ENCODE measurements at places on chromosomes 4 and X.

GRCh38 chr4:51960486-51960885 lies 59.7 kb downstream of the LRRC66 start:
- DNase-seq = no peak

GRCh38 chr4:155999725-156000124 lies 46.1 kb upstream of the CTSO start:
- no peak for DNase-seq

DNA sequence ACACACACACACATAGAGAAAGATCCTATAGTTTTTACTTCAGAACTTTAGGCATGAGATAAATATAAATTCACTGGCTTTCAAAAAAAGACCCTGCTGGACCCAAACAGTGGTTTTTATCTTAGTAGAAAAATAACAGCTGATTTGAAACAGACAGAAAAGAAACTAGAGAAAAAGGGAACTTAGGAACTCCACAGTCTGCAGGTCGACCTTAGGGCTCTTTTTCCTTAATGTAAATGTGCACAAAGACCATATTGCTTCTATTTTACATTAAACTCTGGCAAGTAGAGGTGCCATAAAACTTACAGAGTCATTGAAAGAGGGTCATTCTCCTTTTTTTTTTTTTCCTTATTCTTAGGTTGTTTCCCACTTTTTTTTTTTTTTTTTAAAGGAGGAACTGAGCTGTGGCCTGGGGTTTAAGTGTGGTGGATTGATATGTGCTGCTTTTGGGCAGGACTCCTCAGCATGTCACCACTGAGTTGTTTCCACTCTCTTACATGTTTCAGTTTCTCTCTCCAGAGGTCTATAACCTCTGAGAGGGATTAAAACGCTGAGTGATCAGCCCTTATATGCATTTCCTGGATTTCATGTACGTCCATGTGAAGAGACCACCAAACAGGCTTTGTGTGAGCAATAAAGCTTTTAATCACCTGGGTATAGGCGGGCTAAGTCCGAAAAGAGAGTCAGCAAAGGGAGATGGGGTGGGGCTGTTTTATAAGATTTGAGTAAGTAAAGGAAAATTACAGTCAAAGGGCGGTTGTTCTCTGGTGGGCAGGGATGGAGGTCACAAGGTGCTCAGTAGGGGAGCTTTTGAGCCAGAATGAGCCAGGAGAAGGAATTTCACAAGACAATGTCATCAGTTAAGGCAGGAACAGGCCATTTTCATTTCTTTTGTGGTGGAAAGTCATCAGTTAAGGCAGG lies 70.8 kb upstream of the PACRGL start:
- DNase-seq = no peak

GRCh38 chr4:8228319-8229250 lies 29.5 kb downstream of the SH3TC1 start:
- DNase-seq = no peak

DNA sequence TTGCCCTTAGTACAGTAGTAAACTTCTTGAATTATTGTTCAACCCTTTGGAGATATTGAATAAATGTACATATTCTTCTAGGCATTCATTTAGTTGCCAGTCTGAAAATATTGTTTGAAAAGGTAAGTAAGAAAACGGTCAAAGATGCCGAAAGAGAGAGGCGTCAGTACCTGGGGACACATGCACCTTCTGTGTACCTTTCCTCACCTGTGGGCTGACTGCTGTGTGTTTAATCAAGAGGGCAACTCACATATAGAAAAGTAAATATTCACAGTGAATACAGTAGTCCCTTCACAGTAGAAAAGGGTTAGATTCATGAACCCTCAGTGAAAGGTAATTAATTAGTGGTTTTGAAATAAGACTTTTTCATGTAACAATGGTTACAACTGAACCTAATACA lies 6.9 kb downstream of the ANXA10 start:
- DNase-seq = no peak

- no peak for DNase-seq
Observed at GRCh38 chr4:113278324-113278934, 229.0 kb downstream of the ANK2 start.

DNA sequence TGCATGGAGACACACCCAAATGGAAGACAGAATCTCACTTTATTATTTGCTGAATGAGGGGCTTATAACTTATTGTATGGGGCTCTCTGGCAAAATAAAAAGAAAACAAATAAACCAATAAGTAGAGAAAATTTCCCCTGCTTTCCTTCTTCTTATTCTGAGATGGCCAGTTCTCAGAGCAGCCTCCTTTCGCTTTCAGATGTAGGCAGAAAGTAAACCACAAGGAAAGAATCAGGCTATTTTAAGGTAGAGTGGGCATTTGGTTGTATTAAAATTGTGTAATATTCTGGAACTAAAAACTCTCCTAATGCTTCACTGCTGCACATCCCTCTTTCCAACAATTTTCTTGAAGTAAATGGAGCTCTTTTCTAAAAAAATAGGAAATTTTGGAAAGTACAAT lies 241.8 kb downstream of the GALNTL6 start:
- DNase-seq = no peak

- DNase-seq = peak; percentile 15
Observed at GRCh38 chr4:1802151-1802715, 9.1 kb downstream of the FGFR3 start.

- peak; percentile 19 for DNase-seq
Observed at GRCh38 chrX:51899741-51900140, 6.3 kb downstream of the MAGED1 start.

Data from GM04503 (cell line).